Psoas muscle (tissue), 8 donors: ENCODE measurements at places on chromosomes 3 and 15. TPM values are rescaled to one million over a fixed set of nuclear protein-coding genes. Genes with fewer than 3 reads are reported as not detected.

- no peak for DNase-seq
- H3K4me3 ChIP-seq, result no peak overlapping the region
- H3K4me1 ChIP-seq, result peaks cover 9% of the 10 kb centered on the region
- no peaks in the 10 kb centered on the region for H3K36me3 ChIP-seq
- no peak overlapping the region for H3K27ac ChIP-seq
- H3K27me3 ChIP-seq, result no peaks in the 10 kb centered on the region
Observed at GRCh38 chr15:91928675-91929074, 75.2 kb downstream of the SLCO3A1 start.

GRCh38 chr15:98668566-98669308, 20.4 kb downstream of the IGF1R start:
- H3K27ac ChIP-seq, result peak overlapping the region; percentile 67
- H3K4me1 ChIP-seq, result peaks cover 43% of the 10 kb centered on the region
- peak overlapping the region; percentile 13 for H3K4me3 ChIP-seq
- H3K36me3 ChIP-seq, result no peaks in the 10 kb centered on the region
- H3K27me3 ChIP-seq, result no peaks in the 10 kb centered on the region
- no peak for DNase-seq

- no peaks in the 10 kb centered on the region for H3K36me3 ChIP-seq
- H3K4me1 ChIP-seq, result no peaks in the 10 kb centered on the region
- no peak for DNase-seq
- H3K4me3 ChIP-seq, result no peak overlapping the region
- no peak overlapping the region for H3K27ac ChIP-seq
Observed at GRCh38 chr3:108239082-108239481, 16.9 kb upstream of the IFT57 start.

GRCh38 chr15:69810431-69811354, 287.0 kb downstream of the TLE3 start:
- H3K4me3 ChIP-seq, result no peak overlapping the region
- peak overlapping the region; percentile 77 for H3K27ac ChIP-seq
- peaks cover 5% of the 10 kb centered on the region for H3K27me3 ChIP-seq
- DNase-seq, result peak; percentile 40

GRCh38 chr15:43429687-43430086, 58.8 kb downstream of the TUBGCP4 start:
- H3K4me3 ChIP-seq, result no peak overlapping the region
- no peaks in the 10 kb centered on the region for H3K27me3 ChIP-seq
- H3K36me3 ChIP-seq, result peaks cover 4% of the 10 kb centered on the region

DNA sequence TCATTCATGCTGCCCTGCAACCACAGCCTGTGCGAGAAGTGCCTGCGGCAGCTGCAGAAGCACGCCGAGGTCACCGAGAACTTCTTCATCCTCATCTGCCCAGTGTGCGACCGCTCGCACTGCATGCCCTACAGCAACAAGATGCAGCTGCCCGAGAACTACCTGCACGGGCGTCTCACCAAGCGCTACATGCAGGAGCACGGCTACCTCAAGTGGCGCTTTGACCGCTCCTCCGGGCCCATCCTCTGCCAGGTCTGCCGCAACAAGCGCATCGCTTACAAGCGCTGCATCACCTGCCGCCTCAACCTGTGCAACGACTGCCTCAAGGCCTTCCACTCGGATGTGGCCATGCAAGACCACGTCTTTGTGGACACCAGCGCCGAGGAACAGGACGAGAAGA, 4.7 kb downstream of the TRIM42 start:
- no peak overlapping the region for H3K4me3 ChIP-seq
- no peaks in the 10 kb centered on the region for H3K4me1 ChIP-seq
- H3K36me3 ChIP-seq, result no peaks in the 10 kb centered on the region
- no peak overlapping the region for H3K27ac ChIP-seq

GRCh38 chr15:28104326-28104725, 5.2 kb upstream of the OCA2 start:
- peaks cover 14% of the 10 kb centered on the region for H3K27me3 ChIP-seq
- H3K27ac ChIP-seq, result no peak overlapping the region
- H3K36me3 ChIP-seq, result no peaks in the 10 kb centered on the region
- H3K4me3 ChIP-seq, result no peak overlapping the region
- DNase-seq, result no peak
- H3K4me1 ChIP-seq, result peaks cover 7% of the 10 kb centered on the region

GRCh38 chr3:154125378-154126030, 4.3 kb downstream of the ARHGEF26 start:
- no peaks in the 10 kb centered on the region for H3K36me3 ChIP-seq
- no peak for DNase-seq
- H3K4me1 ChIP-seq, result no peaks in the 10 kb centered on the region
- no peak overlapping the region for H3K27ac ChIP-seq
- H3K4me3 ChIP-seq, result no peak overlapping the region

GRCh38 chr15:74906067-74906449, 593 bp downstream of the FAM219B start:
- no peaks in the 10 kb centered on the region for H3K27me3 ChIP-seq
- peak overlapping the region; percentile 83 for H3K4me3 ChIP-seq
- H3K36me3 ChIP-seq, result peaks cover 47% of the 10 kb centered on the region
- H3K27ac ChIP-seq, result peak overlapping the region; percentile 93
- H3K4me1 ChIP-seq, result peaks cover 24% of the 10 kb centered on the region

DNA sequence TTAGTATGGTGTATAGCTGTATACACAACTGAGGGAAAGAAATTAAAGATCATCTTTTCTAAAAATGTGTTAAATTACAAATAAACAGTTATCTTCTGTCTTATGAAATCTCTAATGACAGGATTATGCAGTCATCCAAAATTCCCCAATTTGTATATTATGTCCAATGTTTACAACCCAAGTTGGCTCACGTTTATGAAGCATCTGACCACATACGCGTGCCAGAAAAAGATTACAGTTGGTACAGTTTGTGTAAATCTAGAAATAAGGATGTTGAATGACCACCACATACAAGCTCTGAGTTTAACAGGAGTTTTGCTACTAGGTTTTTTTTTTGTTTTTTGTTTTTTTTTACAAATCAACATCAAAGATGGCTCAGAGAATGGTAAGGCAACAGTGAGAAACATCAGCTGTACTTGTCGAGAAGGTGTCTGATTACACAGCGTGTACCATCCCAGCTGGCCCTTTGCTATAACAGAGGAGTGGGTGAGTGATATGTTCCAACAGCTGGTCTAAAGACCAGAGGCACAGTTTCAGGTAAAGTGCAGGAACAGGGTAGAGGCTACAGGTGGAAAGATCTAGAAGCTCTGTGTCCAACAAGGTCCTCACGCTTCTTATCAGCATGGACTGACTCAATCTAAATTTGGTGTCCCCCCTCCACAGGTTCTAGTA, 47.1 kb downstream of the USF3 start:
- no peaks in the 10 kb centered on the region for H3K27me3 ChIP-seq
- H3K4me1 ChIP-seq, result peaks cover 27% of the 10 kb centered on the region
- no peak for DNase-seq
- H3K27ac ChIP-seq, result no peak overlapping the region
- H3K4me3 ChIP-seq, result no peak overlapping the region

GRCh38 chr3:15180042-15180611, 25.9 kb upstream of the CAPN7 start:
- no peak overlapping the region for H3K4me3 ChIP-seq
- peaks cover 5% of the 10 kb centered on the region for H3K4me1 ChIP-seq
- H3K27ac ChIP-seq, result no peak overlapping the region
- no peak for DNase-seq

DNA sequence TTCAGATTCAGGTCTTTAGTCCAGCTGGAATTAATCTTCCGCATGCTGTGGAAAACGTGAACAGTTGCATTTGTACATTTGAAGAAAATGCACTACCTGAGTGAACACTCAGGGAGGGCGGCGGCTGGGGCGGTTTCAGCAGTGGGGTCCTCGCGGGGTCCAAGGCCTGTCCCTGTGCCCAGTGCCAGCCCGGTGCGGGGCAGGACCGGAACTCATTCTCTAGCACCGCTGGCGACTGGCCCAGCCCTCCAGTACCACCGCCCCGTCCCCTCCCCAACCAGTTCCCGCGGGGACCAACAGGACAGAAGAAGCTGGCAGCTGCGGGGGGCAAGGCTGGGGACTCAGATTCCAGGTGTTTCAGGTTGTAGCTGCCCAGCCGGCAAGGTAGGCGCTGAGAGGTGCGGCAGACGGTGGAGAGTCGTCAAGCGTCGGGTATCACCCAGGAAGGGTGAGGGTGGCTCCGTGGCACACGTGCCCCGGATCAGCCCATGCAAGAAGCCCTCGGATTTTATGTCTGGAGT, 72.2 kb upstream of the ARNT2 start:
- no peak for DNase-seq
- no peak overlapping the region for H3K27ac ChIP-seq
- H3K27me3 ChIP-seq, result no peaks in the 10 kb centered on the region
- no peaks in the 10 kb centered on the region for H3K4me1 ChIP-seq
- H3K36me3 ChIP-seq, result no peaks in the 10 kb centered on the region

GRCh38 chr15:69919816-69920215, 177.9 kb downstream of the TLE3 start:
- DNase-seq, result no peak
- H3K4me1 ChIP-seq, result no peaks in the 10 kb centered on the region

GRCh38 chr15:85125056-85125661, 143.5 kb downstream of the PDE8A start:
- H3K27me3 ChIP-seq, result no peaks in the 10 kb centered on the region
- no peaks in the 10 kb centered on the region for H3K4me1 ChIP-seq
- H3K36me3 ChIP-seq, result peaks cover 4% of the 10 kb centered on the region
- DNase-seq, result no peak

- peak overlapping the region; percentile 91 for H3K27ac ChIP-seq
- H3K36me3 ChIP-seq, result no peaks in the 10 kb centered on the region
- no peaks in the 10 kb centered on the region for H3K27me3 ChIP-seq
- DNase-seq, result no peak
Observed at GRCh38 chr3:50599115-50599715, 12.4 kb downstream of the CISH start.

GRCh38 chr15:90680371-90680935, 36.7 kb upstream of the BLM start:
- H3K4me1 ChIP-seq, result no peaks in the 10 kb centered on the region
- no peak overlapping the region for H3K4me3 ChIP-seq
- H3K27ac ChIP-seq, result peak overlapping the region; percentile 10
- H3K36me3 ChIP-seq, result no peaks in the 10 kb centered on the region
- no peaks in the 10 kb centered on the region for H3K27me3 ChIP-seq
- no peak for DNase-seq

GRCh38 chr15:59042041-59042440, 54.6 kb downstream of the RNF111 start:
- H3K36me3 ChIP-seq, result peaks cover 7% of the 10 kb centered on the region
- no peak overlapping the region for H3K4me3 ChIP-seq
- H3K4me1 ChIP-seq, result peaks cover 12% of the 10 kb centered on the region
- no peak for DNase-seq

GRCh38 chr15:48002767-48003166, 118.0 kb upstream of the SLC24A5 start:
- H3K27me3 ChIP-seq, result no peaks in the 10 kb centered on the region
- H3K4me3 ChIP-seq, result no peak overlapping the region
- H3K4me1 ChIP-seq, result no peaks in the 10 kb centered on the region
- no peaks in the 10 kb centered on the region for H3K36me3 ChIP-seq
- DNase-seq, result no peak

DNA sequence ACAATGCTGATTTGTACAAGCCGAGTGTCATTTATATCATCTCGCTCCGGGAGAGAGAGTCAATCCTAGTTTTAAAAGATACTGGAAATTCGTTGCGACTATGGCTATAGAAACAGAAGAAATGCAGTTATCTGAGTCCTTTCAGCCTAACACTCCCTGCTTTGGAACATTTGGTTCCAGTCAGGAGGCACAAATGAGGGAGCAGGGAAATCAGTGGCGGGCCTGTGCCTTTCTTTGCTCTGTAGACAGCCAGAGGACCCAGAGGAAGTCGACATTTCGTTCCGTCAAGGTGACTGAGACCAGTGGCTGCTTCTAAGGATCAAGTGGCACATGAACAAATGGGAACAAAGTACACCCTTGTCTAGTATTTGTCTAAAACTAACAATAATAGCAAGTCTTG, 745 bp upstream of the RIOX2 start:
- H3K4me3 ChIP-seq, result peak overlapping the region; percentile 87
- H3K27me3 ChIP-seq, result no peaks in the 10 kb centered on the region
- no peak for DNase-seq
- H3K27ac ChIP-seq, result peak overlapping the region; percentile 97
- peaks cover 32% of the 10 kb centered on the region for H3K4me1 ChIP-seq
- no peaks in the 10 kb centered on the region for H3K36me3 ChIP-seq

DNA sequence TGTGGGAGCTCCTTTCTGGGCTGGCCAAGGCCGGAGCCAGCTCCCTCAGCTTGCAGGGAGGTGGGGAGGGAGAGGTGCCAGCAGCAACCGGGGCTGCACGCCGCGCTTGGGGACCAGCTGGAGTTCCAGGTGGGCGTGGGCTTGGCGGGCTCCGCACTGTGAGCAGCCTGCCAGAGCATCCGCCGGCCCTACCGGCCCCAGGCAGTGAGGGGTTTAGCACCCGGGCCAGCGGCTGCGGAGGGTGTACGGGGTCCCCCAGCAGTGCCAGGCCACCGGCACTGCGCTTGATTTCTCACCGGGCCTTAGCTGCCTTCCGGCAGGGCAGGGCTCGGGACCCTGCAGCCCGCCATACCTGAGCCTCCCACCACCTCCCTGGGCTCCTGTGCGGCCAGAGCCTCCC, 651.0 kb upstream of the ARPP21 start:
- no peaks in the 10 kb centered on the region for H3K4me1 ChIP-seq
- H3K36me3 ChIP-seq, result no peaks in the 10 kb centered on the region
- no peaks in the 10 kb centered on the region for H3K27me3 ChIP-seq
- no peak overlapping the region for H3K4me3 ChIP-seq
- no peak overlapping the region for H3K27ac ChIP-seq
- peak; percentile 10 for DNase-seq

- H3K4me3 ChIP-seq, result no peak overlapping the region
- H3K27ac ChIP-seq, result no peak overlapping the region
- H3K4me1 ChIP-seq, result no peaks in the 10 kb centered on the region
- no peaks in the 10 kb centered on the region for H3K36me3 ChIP-seq
Observed at GRCh38 chr3:14490255-14490654, 49.9 kb downstream of the GRIP2 start.

DNA sequence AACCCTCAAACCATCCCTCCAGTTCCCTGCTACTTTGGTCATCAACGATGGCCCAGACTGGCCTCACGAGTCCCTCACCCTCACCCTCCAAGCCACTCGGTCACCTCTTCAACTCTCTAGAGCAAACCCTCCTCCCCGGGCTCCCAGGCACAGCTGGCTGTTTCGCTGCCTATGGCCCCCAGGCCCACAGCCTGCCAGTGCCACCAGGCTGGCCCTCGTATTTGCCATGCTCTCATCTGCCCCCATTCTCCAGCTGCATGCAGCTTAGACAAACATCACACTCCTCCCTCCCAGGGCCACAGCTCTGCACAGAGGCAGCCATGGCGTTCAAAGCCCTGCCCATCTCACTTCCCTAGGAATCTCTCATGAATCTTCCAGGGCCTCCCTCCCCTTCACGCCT, 13.8 kb downstream of the RAB43 start:
- no peaks in the 10 kb centered on the region for H3K36me3 ChIP-seq
- no peaks in the 10 kb centered on the region for H3K27me3 ChIP-seq
- H3K4me3 ChIP-seq, result no peak overlapping the region

GRCh38 chr3:172003146-172003545, 36.2 kb upstream of the FNDC3B start:
- no peaks in the 10 kb centered on the region for H3K4me1 ChIP-seq
- no peak overlapping the region for H3K27ac ChIP-seq
- H3K27me3 ChIP-seq, result no peaks in the 10 kb centered on the region
- H3K4me3 ChIP-seq, result no peak overlapping the region
- DNase-seq, result no peak

Gene PSMD6
- 333 TPM for polyA plus RNA-seq

Gene ECE2
- not detected for polyA plus RNA-seq

Gene CAMK2N2
- polyA plus RNA-seq, result not detected

Gene CYP19A1
- polyA plus RNA-seq, result 0.21 TPM

Gene OXTR
- 0.38 TPM for polyA plus RNA-seq

Gene ZNF654
- 2.6 TPM for polyA plus RNA-seq

Gene COL6A6
- 0.09 TPM for polyA plus RNA-seq

Gene CCPG1
- 88.9 TPM for polyA plus RNA-seq
